ENCODE measurements at places on chromosomes 1 and 21.

- H3K27ac ChIP-seq, result peak overlapping the region; percentile 55
- H3K27me3 ChIP-seq, result no peaks in the 10 kb centered on the region
- no peak overlapping the region for H3K4me3 ChIP-seq
- no peaks in the 10 kb centered on the region for H3K4me1 ChIP-seq
- no peaks in the 10 kb centered on the region for H3K36me3 ChIP-seq
Measured at GRCh38 chr1:175969231-175969630, 225.8 kb upstream of the TNR start.

- H3K36me3 ChIP-seq, result no peaks in the 10 kb centered on the region
- H3K27me3 ChIP-seq, result no peaks in the 10 kb centered on the region
- no peak overlapping the region for H3K27ac ChIP-seq
- H3K4me1 ChIP-seq, result no peaks in the 10 kb centered on the region
- H3K4me3 ChIP-seq, result no peak overlapping the region
Measured at GRCh38 chr1:183723571-183723970, 70.5 kb upstream of the APOBEC4 start.

- H3K36me3 ChIP-seq, result no peaks in the 10 kb centered on the region
- no peak for DNase-seq
- peaks cover 42% of the 10 kb centered on the region for H3K27me3 ChIP-seq
- H3K4me3 ChIP-seq, result no peak overlapping the region
- H3K4me1 ChIP-seq, result no peaks in the 10 kb centered on the region
- no peak overlapping the region for H3K27ac ChIP-seq
Measured at GRCh38 chr21:46606427-46606813, 1.5 kb upstream of the S100B start.

GRCh38 chr1:16073490-16074119 is at the start of gene FAM131C:
Gene FAM131C (minus strand): TSS chr1:16073651. CDS start chr1:16073442, 209 bp downstream.
- peaks cover 40% of the 10 kb centered on the region for H3K4me1 ChIP-seq
- no peaks in the 10 kb centered on the region for H3K36me3 ChIP-seq
- no peak for DNase-seq
- no peaks in the 10 kb centered on the region for H3K27me3 ChIP-seq
- H3K4me3 ChIP-seq, result peak within 1 kb of the TSS; percentile 71

DNA sequence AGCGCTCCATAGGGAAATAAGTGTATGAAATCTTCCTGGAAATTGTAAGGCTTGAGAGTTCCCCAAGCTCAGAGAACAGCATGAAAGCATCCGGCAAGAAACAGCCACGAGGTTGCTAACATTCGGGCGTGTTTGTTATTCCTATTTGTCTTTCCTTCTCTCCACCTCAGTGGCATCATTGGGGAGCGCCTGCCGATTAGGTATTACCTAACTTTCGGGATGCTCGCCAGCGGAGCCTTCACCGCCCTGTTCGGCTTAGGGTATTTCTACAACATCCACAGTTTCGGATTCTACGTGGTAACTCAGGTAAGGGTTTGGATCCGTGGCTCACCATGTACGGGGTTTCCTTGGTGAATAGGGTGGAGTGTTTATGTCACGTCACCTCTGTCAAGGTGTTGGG is 25.7 kb downstream of the SLC37A1 start:
- no peak for DNase-seq
- H3K4me3 ChIP-seq, result peak overlapping the region; percentile 16
- no peak overlapping the region for H3K27ac ChIP-seq
- H3K27me3 ChIP-seq, result no peaks in the 10 kb centered on the region
- peaks cover 21% of the 10 kb centered on the region for H3K4me1 ChIP-seq

- peak overlapping the region; percentile 84 for H3K27ac ChIP-seq
- peaks cover 7% of the 10 kb centered on the region for H3K4me1 ChIP-seq
- no peaks in the 10 kb centered on the region for H3K27me3 ChIP-seq
- no peaks in the 10 kb centered on the region for H3K36me3 ChIP-seq
- DNase-seq, result peak; percentile 77
- H3K4me3 ChIP-seq, result no peak overlapping the region
Measured at GRCh38 chr1:232793944-232794343, 11.3 kb upstream of the MAP10 start.

DNA sequence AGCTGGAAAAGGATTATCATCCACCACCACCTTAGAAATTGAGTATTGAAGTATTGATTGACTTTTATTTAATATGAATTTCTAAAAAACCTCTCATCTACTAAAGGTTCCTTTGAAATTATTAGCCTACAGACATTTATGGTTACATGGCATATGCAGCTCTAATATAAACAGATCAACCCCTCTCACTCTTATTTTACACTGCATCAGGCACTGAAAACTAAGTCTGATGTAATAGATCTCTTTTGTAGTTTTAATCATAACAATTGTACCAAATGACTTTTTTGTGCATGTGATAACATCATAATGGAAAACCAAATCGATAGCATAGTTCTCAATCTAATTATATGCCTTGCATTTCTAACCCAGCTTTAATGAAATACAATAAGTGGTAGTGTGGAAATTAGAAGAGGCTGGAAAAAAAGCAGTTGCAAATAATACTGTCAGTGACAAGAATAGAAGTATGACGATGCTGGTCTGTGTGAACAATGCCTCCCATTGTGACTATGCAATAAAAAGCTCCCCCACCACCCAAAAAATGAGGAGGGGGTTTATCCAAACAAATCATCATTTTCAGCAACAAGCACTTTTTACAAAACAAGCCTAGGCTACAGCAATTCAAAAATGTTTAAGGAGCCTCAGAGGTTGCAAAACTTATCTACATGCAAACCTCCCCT is 426.5 kb upstream of the NFIA start:
- DNase-seq, result no peak
- H3K36me3 ChIP-seq, result no peaks in the 10 kb centered on the region
- H3K27ac ChIP-seq, result no peak overlapping the region
- H3K4me3 ChIP-seq, result no peak overlapping the region
- H3K4me1 ChIP-seq, result no peaks in the 10 kb centered on the region

- no peaks in the 10 kb centered on the region for H3K36me3 ChIP-seq
- DNase-seq, result peak; percentile 40
- peaks cover 3% of the 10 kb centered on the region for H3K4me1 ChIP-seq
- H3K27me3 ChIP-seq, result no peaks in the 10 kb centered on the region
- no peak overlapping the region for H3K4me3 ChIP-seq
- no peak overlapping the region for H3K27ac ChIP-seq
Measured at GRCh38 chr1:27257155-27257554, 22.7 kb downstream of the WDTC1 start.

- H3K27ac ChIP-seq, result no peak overlapping the region
- H3K4me1 ChIP-seq, result no peaks in the 10 kb centered on the region
- DNase-seq, result no peak
Measured at GRCh38 chr1:247146671-247147070, 25.1 kb downstream of the ZNF124 start.

DNA sequence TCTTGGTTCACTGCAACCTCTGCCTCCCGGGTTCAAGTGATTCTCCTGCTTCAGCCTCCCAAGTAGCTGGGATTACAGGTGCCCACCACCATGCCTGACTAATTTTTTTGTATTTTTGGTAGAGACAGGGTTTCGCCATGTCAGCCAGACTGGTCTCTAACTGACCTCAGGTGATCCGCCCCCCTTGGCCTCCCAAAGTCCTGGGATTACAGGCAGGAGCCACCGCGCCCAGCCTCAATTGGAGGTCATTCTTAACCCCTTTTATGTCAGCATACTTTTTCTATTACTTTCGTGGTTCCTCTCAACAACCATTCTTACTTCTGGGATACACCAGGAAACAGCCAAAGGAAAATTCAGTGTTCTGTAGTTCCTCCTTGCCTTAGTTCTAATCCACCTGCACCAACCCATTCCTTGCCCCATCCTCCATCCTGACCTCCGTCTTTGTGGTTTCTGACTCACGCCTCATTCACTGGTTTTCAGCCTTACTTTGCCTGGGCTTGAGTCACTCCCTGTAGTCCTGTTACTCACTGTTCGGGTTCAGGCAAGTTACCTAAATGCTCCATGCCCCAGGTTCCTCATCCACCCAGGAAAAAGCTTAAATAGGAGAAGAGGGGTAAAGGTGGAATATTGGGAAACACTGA is 12.9 kb upstream of the BCL10 start:
- H3K36me3 ChIP-seq, result no peaks in the 10 kb centered on the region
- H3K4me1 ChIP-seq, result peaks cover 11% of the 10 kb centered on the region
- peak overlapping the region; percentile 18 for H3K4me3 ChIP-seq
- H3K27me3 ChIP-seq, result no peaks in the 10 kb centered on the region
- DNase-seq, result peak; percentile 89

GRCh38 chr1:206589206-206589605 is 23.1 kb downstream of the EIF2D start:
- peak; percentile 86 for DNase-seq
- peak overlapping the region; percentile 82 for H3K27ac ChIP-seq
- H3K4me3 ChIP-seq, result no peak overlapping the region
- peaks cover 11% of the 10 kb centered on the region for H3K4me1 ChIP-seq
- peaks cover 32% of the 10 kb centered on the region for H3K36me3 ChIP-seq

DNA sequence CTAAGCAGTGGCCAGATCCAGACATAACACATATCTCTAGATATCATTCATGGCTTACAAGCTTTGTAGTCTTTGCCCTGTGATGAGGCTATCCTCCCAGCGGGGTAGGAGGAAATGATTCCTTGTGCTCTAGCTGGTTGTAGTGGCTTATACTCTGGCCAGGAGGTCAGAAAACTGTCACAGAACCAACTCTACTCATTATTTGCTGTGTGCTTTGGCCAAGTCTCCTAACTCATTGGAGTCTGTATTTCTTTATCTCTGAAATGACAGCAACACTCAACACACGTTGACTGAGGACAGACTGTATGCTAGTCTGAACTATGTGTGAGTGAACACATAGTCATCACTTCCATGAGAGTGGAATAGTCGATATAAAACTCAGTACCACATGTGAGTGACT is 116.7 kb upstream of the F3 start:
- H3K4me3 ChIP-seq, result no peak overlapping the region
- no peaks in the 10 kb centered on the region for H3K27me3 ChIP-seq
- peak; percentile 59 for DNase-seq
- H3K4me1 ChIP-seq, result peaks cover 10% of the 10 kb centered on the region

GRCh38 chr1:189131576-189131975 is 1346.1 kb downstream of the BRINP3 start:
- DNase-seq, result no peak
- H3K36me3 ChIP-seq, result no peaks in the 10 kb centered on the region
- H3K27ac ChIP-seq, result no peak overlapping the region
- H3K4me1 ChIP-seq, result no peaks in the 10 kb centered on the region
- H3K4me3 ChIP-seq, result no peak overlapping the region

DNA sequence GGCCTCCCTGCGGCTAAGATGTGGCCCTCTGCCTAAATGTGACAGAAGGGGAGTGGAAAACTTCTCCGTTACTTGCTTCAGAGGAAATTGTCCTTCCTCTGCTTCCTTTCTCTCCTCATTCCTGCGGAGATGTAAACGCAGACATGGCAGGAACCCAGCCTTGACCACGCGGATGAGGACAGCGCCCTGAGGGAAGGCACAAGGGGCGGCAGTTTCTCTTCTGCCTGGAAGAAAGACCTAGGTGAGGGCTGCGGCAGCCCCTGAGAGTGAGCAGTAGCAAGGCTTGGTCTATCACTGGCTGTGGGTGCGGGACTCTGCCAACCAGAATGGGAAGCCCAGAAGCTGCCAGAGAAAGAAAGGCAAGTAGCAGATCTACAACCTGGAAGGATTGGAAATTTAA is 14.0 kb upstream of the CTPS1 start:
- H3K36me3 ChIP-seq, result no peaks in the 10 kb centered on the region
- H3K4me1 ChIP-seq, result peaks cover 4% of the 10 kb centered on the region
- no peaks in the 10 kb centered on the region for H3K27me3 ChIP-seq
- no peak overlapping the region for H3K4me3 ChIP-seq
- DNase-seq, result no peak
- H3K27ac ChIP-seq, result no peak overlapping the region

GRCh38 chr21:37711286-37711829 is 204.9 kb downstream of the KCNJ6 start:
- no peak overlapping the region for H3K27ac ChIP-seq
- no peaks in the 10 kb centered on the region for H3K36me3 ChIP-seq
- no peak overlapping the region for H3K4me3 ChIP-seq
- DNase-seq, result peak; percentile 66
- peaks cover 6% of the 10 kb centered on the region for H3K4me1 ChIP-seq
- no peaks in the 10 kb centered on the region for H3K27me3 ChIP-seq

- no peaks in the 10 kb centered on the region for H3K27me3 ChIP-seq
- no peaks in the 10 kb centered on the region for H3K36me3 ChIP-seq
- DNase-seq, result no peak
- no peaks in the 10 kb centered on the region for H3K4me1 ChIP-seq
Measured at GRCh38 chr1:37169241-37169640, 134.9 kb upstream of the GRIK3 start.

DNA sequence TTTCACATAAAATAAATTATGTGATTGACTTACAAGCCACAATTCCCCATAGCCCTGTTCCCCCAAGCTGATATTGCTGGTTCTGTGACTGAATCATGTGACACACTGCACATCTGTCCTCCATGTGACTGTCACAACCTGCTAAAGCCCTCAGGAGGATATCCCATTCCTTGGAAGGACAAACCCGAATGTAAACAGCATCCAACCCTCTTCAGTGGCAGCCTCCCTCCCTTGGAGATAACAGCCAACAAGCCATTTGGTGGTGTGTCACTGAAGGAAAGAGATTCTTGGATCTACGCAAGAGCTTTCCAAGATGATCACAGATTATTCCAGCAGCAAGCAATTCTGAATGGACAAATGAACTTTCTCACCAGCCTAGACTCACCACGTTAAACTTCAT is 153.9 kb upstream of the TIAM1 start:
- H3K4me3 ChIP-seq, result no peak overlapping the region
- peaks cover 2% of the 10 kb centered on the region for H3K4me1 ChIP-seq
- no peaks in the 10 kb centered on the region for H3K36me3 ChIP-seq
- DNase-seq, result no peak

GRCh38 chr1:153288634-153289275 is 24.0 kb downstream of the PGLYRP3 start:
- no peaks in the 10 kb centered on the region for H3K4me1 ChIP-seq
- no peak for DNase-seq
- no peaks in the 10 kb centered on the region for H3K27me3 ChIP-seq

DNA sequence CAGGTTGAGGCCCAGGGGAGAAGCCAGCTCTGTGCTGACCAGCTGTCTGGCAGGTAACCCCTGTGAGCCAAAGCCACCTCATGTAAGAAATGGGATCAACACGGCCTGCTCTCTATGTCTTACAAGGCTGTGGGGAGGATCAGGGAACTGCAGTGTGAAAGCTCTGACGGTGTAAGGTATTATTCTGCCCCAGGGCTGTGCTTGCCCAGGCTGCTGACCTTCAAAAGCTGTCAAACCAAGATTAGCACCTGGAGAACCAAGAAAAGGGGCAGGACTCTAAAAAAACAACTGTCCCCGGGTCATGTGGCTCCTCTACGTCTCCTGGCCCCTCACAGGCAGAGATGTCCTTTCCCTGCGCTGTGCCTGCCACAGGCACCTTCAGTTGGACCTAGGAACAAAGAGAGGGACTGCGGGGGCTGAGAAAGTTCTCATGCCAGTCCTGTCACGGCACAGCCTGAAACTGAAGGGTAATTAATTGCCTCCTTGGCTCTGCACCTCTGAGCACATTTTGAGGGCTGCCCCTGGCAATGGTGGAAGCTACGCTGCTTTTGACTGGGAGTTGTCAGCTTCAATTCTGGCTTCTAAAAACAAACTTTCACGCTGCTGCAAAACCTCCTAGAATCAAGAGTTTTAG is 77.6 kb downstream of the PGBD5 start:
- H3K4me3 ChIP-seq, result no peak overlapping the region
- H3K27ac ChIP-seq, result no peak overlapping the region
- no peaks in the 10 kb centered on the region for H3K4me1 ChIP-seq
- no peak for DNase-seq

GRCh38 chr1:59364037-59364436 is 67.1 kb downstream of the FGGY start:
- H3K36me3 ChIP-seq, result no peaks in the 10 kb centered on the region
- H3K27me3 ChIP-seq, result no peaks in the 10 kb centered on the region
- no peak for DNase-seq
- no peak overlapping the region for H3K27ac ChIP-seq
- H3K4me3 ChIP-seq, result no peak overlapping the region

GRCh38 chr1:85125891-85126290 is 74.9 kb downstream of the SYDE2 start:
- DNase-seq, result peak; percentile 18
- no peaks in the 10 kb centered on the region for H3K27me3 ChIP-seq
- peaks cover 3% of the 10 kb centered on the region for H3K36me3 ChIP-seq
- no peaks in the 10 kb centered on the region for H3K4me1 ChIP-seq
- H3K27ac ChIP-seq, result no peak overlapping the region

All from mesenchymal stem cell (in vitro differentiated cells and primary cell).